ENCODE measurements at places on chromosomes 7 and 10.
A peak's percentile ranks its signal among the peaks of the same experiment; 100 is the strongest.

GRCh38 chr10:106498675-106499074, 665.8 kb downstream of the SORCS1 start:
- no peak for DNase-seq

DNA sequence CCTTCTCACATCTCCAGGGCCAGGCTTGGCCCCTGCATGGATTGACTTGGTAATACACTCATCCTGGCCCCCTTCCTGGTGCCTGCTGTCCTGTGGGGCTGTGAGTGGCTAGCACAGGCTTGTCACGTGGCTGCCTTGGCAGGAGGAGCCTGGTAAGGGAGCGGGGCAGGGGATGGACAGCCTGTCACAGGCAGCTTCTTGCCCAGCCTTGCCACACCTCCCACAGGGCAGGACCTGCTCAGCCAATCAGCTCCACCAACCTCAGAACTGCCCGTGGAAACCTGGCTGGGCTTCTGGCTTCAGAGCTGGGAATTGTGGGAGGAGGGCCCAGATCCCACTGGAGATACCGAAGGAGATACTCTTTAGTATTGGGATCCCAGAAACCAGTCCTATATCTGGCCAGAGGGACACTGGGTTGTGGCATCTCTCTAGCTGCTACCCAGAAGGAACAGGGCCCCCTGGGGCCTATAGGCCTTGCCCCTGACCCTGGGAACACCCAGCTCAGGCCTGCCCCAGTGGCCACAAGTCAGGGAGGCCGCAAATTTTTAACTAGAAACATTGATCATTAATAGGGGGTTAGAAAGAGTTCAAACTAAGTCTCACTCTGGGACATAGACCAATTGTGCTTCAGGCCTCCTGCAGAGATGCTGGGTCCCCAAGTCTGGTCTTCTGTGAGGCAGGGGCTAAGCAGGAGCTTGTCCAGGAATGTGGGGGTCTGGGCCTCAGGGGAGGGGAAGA, at the start of gene HOGA1:
Gene HOGA1, plus strand, starts transcription at position 330 of the 738 bp plus-strand sequence. Its CDS starts 315 bp downstream, at position 645.
- no peak for DNase-seq

GRCh38 chr10:88232983-88233543, 350.1 kb downstream of the RNLS start:
- DNase-seq = no peak

- DNase-seq = no peak
Measured at GRCh38 chr7:118312051-118312450, 87.5 kb downstream of the ANKRD7 start.

GRCh38 chr7:133642907-133643306, 390.0 kb downstream of the EXOC4 start:
- DNase-seq = no peak

- DNase-seq = no peak
Measured at GRCh38 chr10:102916173-102916572, 1.9 kb upstream of the CNNM2 start.

GRCh38 chr10:96833220-96834001, 1.3 kb downstream of the LCOR start:
- peak; percentile 7 for DNase-seq

GRCh38 chr7:81501220-81501619, 268.6 kb downstream of the HGF start:
- DNase-seq = no peak

DNA sequence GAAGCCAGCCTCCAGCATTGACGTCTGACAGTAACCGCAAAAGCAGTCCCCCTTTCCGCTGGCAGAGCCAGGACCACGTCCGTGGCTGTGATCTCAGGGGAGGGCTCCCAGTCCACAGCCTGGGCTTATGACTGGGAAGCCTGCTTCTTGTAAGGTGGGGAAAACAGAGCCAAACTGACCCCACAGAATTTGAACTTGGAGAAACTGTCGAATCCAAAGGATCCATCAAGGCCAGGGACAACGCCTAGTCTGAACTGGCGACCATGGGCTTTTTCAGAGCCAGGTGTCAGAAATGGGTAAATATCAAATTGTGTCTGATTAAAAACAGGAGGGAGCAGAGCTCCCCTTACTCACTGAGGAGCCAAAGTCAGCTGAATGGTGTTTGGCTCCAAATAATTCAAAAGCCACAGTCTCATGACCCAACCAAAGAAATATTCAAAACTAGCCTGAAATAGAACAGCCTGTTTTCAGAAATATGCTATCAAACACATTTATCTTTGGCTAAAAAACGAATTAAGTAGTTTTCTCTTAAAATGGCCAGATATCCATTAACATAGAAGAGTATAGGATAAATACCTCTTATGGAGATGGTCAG, 751.4 kb upstream of the GALNT17 start:
- no peak for DNase-seq

DNA sequence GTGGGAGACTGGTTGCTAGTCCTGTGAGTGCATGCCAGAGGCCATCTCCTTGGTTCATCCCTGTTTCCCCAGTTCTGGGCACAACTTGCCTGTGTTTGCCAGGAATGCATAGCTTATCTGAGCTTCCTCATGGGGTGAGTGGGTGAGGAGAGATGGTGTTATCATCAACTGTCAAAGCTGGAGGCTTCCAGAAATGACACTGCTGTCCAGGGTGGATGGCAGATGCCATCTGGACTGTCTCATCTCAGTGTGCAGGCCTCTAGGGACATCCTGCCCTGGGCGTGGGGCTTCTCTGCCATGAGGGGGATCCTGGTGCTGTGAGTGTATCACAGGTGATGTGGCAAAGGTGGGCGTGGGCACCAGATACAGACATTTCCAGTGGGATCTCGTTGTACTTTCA, 328.6 kb downstream of the DPP6 start:
- DNase-seq = no peak

DNA sequence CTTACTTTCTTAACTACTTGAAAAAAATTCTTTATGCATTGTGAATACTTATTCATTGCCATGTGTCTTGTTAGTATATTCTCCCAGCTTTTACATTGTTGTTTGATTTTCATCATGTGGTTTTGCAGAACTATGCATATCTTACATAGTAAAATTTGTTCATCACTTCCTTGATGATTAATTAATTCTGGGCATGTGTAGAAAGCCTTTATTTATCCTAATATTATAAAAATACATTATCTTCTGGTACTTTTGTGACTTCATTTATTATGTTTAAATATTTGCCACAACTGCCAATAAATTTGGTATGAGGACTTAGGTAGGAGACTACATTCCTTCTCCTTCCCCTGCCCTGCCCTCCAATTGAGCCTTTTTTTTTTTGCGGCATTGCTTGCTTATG, 166.0 kb upstream of the ZNF32 start:
- no peak for DNase-seq

DNA sequence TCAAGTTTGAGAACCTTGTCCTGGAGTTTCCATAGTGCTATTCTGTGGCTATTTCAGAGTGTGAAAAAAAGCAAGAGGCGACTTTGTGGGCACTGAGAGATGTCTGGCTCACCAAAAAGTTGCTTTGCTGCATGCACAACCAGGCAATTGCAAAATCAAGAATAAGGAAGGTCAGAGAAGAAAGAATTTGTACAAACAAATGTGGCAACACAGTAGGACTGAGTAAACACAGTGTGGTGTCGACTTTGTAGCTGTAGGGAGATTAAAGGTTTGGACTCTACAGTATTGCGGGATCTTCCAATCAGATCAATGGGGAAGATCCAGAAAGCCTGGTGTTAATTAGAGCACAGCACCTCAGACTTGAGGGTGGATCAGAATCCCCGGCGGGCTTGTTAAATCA, 88.1 kb upstream of the PLPP4 start:
- DNase-seq = no peak

Data from activated CD4-positive, alpha-beta T cell treated with anti-CD3 and anti-CD28 coated beads, Interleukin-2, Interleukin-6, amounts not matched to agents 100 ng/mL and 50 ng/mL, durations not matched to agents 16 hours and 8 hours (primary cell).